ENCODE measurements at places on chromosomes 16 and 17. TPM values are rescaled to one million over a fixed set of nuclear protein-coding genes. Genes with fewer than 3 reads are reported as not detected.
A peak's percentile ranks its signal among the peaks of the same experiment; 100 is the strongest.

DNAI2 gene
- polyA plus RNA-seq: not detected

BICDL2 gene
- not detected for polyA plus RNA-seq

KIF19 gene
- not detected for polyA plus RNA-seq

TP53TG3D gene
- not detected for polyA plus RNA-seq

UMOD gene
- polyA plus RNA-seq: not detected

KAT2A gene
- polyA plus RNA-seq: 89.0 TPM

BMERB1 gene
- polyA plus RNA-seq: 11.9 TPM

HAPSTR1 gene
- polyA plus RNA-seq: 26.5 TPM

TBC1D3L gene
- polyA plus RNA-seq: 9.4 TPM

GRCh38 chr17:75335315-75335714 is 46.1 kb upstream of the SLC25A19 start:
- DNase-seq: no peak

DNA sequence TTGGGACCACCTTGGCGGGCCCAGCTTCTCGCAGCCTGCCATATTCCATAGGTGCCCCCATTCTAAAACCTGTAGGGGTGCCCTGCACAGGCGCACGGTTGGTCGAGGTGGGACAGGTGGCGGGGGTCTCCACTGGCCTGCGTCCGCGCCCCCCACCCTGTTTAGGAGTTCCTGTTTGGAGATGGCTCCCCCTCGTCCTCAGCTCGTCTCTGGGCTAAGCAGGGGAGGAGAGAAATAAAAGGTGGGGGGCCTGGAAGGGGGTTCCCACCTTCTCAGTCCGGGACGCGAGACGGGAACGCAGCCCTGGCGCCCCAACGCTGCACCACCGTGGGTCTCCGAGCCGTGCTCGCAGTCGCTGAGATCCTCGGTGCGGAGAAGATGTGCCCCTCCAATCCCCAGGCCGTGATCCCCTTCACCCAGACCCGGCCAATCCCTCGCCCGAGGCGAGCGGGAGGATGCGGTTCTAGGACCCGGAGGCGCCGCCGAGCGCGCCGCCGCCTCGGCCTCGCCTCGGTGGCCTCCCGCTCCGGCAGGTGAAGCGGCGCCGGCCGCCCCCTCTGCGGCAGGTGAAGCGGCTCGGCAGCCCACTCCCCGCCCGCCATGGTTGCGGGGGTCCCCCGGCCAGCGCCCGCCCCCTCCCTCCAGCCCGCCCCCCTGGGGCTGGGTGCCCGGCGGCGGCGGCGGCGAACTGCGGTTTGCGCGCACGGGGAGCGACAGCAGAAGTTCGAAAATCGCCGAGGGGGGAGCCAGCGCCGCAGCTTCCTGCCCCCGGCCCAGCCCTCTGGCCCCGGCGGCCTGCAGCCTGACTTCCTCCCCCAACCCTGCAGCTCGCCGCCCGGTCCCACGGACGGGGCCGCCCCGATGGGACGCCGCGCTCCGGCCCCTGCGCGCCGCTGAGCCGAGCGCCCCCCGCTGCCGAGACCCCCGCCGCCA is at the start of gene FMNL1:
Gene FMNL1, plus strand, starts transcription at position 805 of the 933 bp plus-strand sequence. CDS start 240 bp downstream, outside the sequence.
- no peak for DNase-seq

- DNase-seq: peak; percentile 50
These were observed 13.3 kb upstream of the SDK2 start for GRCh38 chr17:73657473-73658116.

DNA sequence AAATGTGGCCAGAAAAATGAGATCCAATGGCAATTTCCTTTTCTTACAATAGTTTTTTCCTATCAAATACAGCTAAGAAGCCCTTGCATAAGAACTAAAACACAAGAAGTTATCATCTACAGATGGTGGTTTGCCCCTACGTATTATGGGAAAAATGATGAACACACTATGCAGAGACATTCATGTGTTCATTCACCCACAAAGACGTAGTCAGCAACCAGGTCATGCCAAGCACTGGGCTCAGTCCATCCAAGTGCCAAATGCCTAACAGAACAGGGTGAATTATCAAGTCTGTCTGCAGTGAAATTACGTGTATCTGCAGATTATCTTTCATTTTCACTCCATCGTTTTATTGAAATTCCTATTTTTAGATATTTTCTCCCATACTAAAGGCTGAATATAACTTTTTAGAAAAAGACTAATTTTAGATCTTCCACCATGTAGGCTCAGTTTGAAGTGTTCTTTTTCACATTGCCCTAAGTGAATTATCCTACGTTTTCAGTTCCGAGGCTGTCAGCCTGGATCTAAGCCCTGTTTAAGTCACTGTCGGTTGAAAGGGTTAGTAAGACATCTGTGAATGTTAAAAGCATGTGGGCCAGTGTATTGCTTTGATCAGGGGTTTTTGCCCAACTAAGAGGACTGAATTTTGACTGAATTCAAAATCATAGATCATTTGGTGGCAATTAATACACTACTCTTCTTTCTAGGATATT is 78.1 kb upstream of the DHX40 start:
- DNase-seq: no peak

- DNase-seq: peak; percentile 78
These were observed 11.0 kb downstream of the GPRC5C start for GRCh38 chr17:74442670-74443515.

DNA sequence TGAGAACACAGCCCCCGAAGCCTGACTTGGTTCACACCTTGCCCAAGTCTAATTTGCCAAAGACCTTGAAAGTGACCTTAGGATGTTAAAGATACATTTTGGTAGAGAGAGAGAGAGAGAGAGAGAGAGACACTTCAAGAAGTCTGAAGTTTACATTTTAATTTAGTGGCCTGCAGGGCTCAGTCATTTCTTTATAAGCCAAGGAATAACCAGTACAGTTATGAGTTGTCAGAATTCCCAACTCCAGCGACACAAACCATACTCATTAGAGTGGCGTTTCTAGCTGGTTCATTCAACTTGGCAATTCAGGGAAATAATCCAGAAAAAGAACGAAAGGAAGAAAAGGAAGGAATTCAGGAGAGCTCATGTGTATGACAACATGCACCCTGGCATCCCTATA is 204.1 kb downstream of the CCDC182 start:
- DNase-seq: no peak

DNA sequence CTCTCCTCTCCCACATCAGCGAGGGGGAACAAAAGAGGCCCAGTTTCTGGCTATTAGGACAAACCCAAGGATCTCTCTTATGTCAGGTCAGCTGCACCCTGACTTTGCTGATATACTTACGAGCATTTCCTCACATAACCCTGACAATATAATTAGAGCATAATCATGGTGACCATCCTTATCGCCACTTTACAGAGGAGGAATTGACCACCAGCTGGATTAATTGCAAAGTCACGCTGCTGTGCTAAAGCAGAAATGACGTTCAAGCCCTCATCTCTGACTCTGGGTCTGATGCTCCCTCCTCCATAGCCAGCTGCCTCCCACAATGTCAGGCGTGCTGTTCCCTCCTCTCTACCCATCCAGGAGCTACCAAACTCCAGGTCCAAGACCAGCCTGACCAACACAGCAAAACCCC is 42.6 kb downstream of the TRARG1 start:
- DNase-seq: no peak

DNA sequence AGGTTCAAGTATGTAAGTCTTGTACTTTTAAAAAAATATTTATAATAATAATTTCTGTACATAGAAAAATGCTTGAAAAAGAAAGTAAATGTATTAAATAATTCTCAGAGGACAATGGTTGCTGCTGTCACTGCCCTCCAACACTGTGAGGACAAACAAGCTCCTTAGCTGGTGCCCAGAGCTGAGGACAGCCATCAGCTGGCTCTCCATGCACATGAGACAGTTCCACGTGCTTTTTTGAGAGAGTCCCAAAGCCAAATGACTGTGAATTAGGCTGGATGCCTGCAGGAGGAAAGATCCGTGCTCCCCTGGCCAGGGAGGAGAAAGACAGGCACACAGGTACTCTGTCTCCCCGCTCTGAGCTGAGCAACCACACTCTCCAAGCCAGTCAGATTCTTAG is 115.5 kb upstream of the IRX5 start:
- no peak for DNase-seq

GRCh38 chr16:9061358-9061813 is 30.1 kb upstream of the HAPSTR1 start:
- DNase-seq: no peak

- no peak for DNase-seq
These were observed 15.7 kb downstream of the PRSS27 start for GRCh38 chr16:2704166-2704982.
